ENCODE measurements at places on chromosomes 4 and X. TPM values are rescaled to one million over a fixed set of nuclear protein-coding genes. Genes with fewer than 3 reads are reported as not detected.

Gene HS3ST1
- 0.09 TPM for polyA plus RNA-seq

Gene SH3D19
- polyA plus RNA-seq, result 30.1 TPM

- no peak for DNase-seq
Observed at GRCh38 chrX:631802-632365, 1.3 kb downstream of the SHOX start.

Gene GIMD1
- polyA plus RNA-seq, result not detected

Gene SSX4B
- polyA plus RNA-seq, result not detected

Gene IQCM
- polyA plus RNA-seq, result 0.05 TPM

DNA sequence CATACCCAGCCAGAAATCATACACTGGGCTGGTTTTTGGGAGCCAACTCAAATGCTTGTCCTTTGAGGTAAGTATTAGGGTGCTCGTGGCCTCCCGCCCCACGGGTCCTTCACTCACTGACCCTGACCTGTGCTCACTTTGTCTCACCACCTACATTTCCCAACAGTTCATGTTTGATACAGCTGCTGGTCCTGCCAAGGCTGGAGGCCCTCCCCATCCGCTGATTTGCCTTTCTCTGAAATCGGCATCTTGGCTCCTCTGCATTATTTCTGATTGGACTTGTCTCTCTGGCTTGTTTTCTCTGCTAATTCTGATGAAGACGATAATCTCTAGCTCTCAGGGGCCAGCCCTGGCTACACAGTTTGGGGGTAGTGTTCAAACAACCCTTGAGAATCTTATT, 70.2 kb downstream of the SORBS2 start:
- DNase-seq, result no peak

Gene FANCB
- polyA plus RNA-seq, result 1.5 TPM

DNA sequence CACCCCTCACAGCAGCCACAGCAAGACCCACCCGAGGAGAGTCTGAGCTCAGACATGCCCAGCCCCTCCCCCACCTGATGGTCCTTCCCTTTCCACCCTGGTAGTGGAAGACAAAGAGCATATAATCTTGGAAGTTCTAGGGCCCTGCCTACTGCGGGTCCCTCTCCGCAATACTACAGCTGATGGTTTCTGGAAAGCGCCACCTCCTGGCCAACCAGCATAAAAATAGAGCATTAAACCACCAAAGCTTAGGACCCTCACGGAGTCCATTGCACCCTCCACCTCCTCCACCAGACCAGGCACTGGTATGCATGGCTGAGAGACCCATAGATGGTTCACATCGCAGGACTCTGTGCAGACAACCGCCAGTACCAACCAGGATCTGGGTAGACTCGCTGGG, 78.2 kb downstream of the SH3BGRL start:
- no peak for DNase-seq

DNA sequence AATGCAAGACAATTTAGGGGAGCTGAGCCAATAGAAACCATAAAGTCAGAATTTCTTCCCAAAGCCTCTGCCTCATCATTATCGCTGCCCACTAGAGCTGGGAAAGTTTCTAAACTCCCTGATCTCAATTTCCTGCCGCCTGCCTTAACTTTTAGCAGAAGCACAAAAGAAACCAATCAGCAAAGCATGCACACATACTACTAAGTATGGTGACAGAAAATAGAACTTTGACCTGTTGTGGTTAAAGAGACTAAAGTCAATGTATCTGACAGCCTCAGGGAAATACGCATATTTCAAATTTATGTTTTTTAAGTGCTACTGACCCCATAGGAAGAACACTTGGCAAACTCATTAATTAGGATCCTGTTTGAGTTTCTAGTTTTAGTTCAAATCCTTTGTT, 10.1 kb downstream of the STK26 start:
- DNase-seq, result no peak

Gene PCDH10
- polyA plus RNA-seq, result 0.36 TPM

DNA sequence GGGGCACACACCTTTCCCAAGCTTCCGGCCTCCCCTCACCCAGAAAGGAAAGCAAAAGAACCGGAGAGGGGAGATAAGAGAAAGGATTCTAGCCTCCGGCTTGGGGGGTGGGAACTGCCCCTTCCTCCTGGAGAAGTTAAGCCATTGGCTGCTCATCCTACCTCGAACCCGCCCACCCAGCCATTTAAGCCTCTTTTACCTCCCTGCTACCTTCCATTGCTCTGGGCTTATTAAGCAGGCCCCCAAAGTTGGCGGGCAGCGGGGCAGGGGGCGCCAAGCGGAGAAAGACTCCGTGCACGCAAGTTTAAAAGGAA, 2.3 kb downstream of the MAML3 start:
- DNase-seq, result no peak

Gene H2BW2
- not detected for polyA plus RNA-seq

Gene FGB
- not detected for polyA plus RNA-seq

Gene CLDN34
- polyA plus RNA-seq, result 0.12 TPM

Gene RHOXF2B
- not detected for polyA plus RNA-seq

DNA sequence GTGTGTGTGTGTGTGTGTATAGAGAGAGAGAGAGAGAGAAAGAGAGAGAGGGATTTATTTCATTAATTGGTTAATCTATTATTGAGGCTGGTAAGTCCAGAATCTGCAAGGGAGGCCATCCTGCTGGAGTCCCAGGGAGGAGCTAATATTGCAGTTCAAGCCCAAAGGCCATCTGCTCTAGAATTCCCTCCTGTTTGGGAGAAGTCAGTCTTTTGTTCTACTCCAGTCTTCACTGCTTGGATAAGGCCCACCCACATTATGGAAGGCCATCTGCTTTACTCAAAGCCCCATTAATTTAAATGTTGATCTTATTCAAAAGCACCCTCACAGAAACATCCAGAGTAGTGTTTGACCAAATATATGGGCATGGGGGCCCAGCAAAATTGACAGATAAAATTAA, 317.5 kb upstream of the RASGEF1B start:
- no peak for DNase-seq

DNA sequence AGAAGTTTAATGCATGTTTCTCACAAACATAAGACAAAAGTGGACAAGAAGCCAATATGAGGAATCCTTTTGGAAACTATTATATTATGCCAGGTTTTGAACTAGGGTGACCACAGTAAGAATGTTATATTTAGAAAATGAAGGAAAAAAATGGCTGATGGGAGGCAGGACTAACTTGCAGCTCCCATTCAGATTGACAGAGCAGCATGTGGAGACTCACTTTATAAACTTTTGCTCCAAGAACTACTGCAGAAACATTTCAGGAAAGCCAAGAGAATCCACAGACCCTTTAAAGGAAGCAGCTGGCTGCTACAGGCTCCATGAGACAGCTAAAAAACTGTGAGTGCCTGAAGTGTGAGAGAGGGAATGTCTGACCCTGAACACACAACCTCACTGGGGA, 738.6 kb upstream of the GRIA3 start:
- no peak for DNase-seq

- DNase-seq, result peak; percentile 56
Observed at GRCh38 chr4:84681486-84682274, 98.8 kb downstream of the CDS1 start.

- no peak for DNase-seq
Observed at GRCh38 chrX:40273356-40274050, 175.7 kb upstream of the BCOR start.

GRCh38 chr4:122508083-122508482, 51.6 kb upstream of the IL2 start:
- DNase-seq, result no peak

DNA sequence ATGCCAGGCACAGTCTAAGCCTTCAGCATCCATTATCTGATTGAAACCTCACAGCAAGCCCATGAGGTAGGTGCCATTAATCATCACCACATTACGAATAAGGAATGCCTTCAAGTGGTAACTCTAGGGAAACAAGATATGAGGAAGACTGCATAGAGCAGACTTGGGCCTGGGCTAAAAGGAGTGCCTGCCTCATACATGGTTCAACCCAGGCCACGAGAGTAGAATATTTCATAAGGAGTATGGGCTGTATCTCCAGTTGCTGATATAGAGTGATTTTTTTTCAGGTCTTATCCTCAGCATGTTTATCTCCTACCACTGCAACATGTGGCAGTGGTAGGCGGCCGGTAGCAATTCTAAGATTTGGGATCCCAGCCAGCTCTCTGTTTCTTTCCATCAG, 51.7 kb downstream of the ATP11C start:
- no peak for DNase-seq

DNA sequence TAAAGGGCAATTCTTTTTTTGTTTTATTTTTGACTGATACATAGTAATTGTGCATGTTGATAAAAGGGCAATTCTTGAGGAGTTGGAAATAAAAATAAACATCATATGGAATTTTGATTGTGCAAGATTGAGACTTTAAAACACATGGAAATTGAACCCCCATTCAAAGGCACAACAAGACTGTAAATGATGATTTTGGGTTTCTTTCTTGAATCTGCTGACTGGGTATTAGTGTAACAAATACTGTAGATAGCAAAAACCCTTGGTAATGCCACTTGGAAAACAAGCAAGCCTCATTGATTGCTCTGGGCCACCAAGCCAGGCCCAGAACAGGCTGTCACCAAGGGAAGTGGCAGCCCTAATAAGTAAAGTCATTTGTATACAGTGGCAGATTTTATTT, 73.0 kb upstream of the ANXA3 start:
- DNase-seq, result no peak
